ENCODE measurements at places on chromosomes 3 and 15.

DNA sequence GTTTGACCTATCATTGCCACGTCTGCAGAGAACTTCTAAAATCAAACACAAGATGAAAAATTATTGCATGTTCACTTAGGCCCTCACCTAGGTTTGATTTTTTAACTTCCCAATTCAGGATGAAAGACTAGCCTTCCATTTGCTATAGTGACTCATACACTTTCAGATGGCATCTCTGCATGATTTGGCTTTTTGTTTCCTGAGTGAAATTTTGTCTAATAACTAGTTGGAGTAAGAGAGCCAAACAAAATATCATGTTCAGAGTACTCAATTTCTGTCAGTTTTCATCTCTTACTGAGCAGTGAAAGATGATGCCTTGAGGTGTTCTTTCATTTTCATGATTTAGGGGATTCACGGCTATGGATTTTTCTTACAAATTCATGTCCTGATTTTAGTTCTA lies 122.9 kb downstream of the NSUN3 start:
- DNase-seq: no peak

GRCh38 chr15:31265871-31266711 lies 60.5 kb upstream of the KLF13 start:
- DNase-seq: no peak

GRCh38 chr3:64167868-64168267 lies 57.4 kb downstream of the PRICKLE2 start:
- DNase-seq: no peak

DNA sequence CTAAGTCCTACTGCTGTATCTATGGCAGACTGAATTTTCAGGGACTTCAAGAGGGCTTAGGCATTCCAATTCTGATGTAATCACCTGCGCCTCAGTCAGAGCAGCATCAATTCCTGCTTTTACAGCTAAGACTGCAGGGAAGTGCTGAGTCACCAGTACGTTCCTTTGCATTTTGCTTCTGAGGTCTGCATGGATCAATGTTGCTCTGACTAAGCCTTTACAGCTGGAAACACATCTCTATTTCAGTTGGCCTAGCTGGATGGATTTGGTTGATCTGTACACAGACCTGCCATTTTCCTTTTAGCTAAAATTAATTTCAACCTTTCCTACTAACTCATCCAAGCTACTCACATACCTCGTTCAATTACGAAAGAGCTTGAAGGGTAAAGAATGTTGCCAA lies 51.3 kb downstream of the ETV5 start:
- DNase-seq: no peak

- no peak for DNase-seq
Observed at GRCh38 chr3:55044486-55044885, 116.6 kb upstream of the LRTM1 start.
